ENCODE measurements at places on chromosomes 6 and 20. TPM values are rescaled to one million over a fixed set of nuclear protein-coding genes. Genes with fewer than 3 reads are reported as not detected.

Gene TNFRSF6B
- total RNA-seq: not detected

Gene PEX3
- total RNA-seq: 20.8 TPM

Gene RAD21L1
- total RNA-seq: 0.78 TPM

Gene ATP9A
- 1.0 TPM for total RNA-seq

Gene MCHR2
- not detected for total RNA-seq

Gene SNRNP48
- total RNA-seq: 24.0 TPM

Gene CAGE1
- total RNA-seq: 0.17 TPM

Gene ZBTB22
- 28.7 TPM for total RNA-seq

GRCh38 chr20:63697868-63698545 is 1.6 kb downstream of the TNFRSF6B start:
- no peak for DNase-seq

DNA sequence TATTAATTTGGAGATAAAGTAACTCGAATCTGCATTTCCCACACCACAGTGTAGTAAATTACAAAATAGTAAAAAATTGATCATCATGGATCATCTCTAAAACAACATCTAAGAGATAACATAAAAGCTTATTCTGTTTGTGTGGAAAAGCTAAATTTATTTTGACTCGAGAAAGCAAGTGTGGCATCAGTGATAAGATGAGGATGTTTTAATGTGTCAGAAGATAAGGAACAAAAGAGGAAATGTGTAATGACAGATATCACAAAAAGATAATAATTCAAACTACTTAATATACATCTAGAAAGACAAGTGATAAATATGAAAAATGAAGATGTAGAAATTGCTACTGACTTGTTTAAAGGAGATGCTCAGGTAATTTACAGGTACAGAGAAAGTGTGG is 74.1 kb downstream of the DNAH8 start:
- no peak for DNase-seq

DNA sequence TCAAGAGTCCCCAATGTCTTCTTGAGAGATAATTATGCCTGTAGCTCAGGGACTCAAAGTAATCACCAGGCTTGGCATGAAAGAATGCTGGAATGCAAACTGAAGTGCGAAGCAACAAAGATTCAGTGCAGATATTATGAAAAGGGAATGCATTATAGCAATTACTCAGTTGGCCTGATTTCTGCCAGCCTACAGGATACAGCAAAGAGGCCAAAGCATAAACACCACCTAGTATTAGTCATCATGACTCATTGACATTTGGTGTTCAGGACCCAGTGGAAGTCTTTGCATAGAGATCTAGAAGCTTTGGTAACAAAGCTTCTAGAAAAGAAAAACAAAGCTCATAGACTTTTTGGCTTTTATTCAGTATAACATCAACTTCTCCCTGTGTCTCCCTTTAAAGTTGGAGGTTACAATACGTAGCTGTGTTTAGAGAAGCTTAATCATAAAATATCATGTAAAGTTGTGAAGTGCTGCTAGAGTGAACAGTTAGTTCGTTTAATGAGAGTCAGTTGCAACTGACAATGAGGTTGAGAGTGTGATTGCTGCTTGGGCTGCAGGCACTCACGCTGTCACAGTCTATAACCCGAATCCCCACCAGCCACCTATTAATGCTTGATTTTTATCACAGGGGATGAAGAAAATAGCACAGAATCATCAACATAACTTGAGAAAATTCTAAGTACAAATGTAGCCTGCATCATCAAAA is 932.7 kb downstream of the TFAP2A start:
- no peak for DNase-seq

DNA sequence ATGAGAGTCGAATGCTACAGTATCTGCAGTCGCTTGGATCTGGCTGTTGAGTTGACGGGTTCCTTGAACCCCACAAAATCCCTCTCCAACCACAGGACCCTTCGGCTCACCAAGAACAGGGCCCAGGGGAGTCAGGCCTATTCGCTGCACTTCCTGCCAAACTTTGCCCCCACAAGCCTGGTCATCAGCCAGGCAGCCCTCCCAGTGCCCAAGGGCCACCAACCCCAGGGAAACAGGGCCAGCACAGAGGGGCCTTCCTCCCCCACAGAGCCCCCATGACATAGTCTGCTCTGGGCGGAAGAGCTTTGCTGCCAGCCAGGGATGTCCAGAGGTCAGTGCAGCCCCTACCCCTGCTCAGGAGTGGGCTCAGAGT is 34.5 kb upstream of the MRGBP start:
- no peak for DNase-seq

DNA sequence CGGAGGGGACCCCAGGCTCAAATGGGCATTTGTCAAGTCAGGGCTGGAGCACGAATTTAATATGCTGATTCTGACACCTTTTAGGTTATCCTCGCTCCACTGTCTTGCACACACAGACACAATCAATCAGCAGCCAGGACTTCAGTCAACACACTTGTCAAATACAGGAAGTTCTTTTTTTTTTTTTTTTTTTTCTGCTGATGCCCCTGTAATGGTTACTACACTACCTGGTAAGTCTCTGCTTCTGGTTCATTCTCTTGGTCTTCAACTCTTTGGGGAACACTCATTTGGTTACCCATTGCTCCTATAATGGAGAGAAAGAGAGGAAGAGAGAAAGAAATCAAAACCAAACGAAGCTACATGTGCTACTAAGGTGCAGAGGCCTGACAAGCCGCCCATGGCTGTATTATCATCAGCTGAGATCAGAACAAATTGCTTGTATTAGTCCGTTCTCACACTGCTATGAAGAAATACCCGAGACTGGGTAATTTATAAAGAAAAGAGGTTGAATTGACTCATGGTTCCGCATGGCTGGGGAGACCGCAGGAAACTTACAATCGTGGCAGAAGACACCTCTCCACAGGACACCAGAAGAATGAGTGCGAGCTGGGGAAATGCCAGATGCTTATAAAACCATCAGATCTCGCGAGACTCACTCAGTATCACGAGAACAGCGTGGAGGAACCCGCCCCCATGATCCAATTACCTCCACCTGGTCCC is 11.8 kb downstream of the BCAS1 start:
- DNase-seq: no peak

DNA sequence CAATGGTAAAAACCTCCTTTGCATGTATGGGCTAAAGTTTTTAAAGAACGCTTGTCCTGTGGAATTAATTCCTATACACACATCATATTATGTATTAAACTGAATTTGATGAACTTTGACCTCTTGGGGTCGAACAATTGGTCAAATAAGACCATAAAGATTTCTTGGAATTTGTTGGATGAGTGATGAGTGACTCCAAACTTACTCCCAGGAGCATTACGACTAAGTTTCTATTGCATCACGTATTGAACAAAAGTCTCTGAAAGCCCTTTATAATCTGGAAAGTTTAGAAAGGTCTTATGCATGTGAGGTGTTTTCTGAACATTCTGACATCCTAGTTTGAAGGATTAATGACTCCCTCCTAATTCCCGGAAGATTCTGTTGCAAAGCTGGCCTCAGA is 126.9 kb upstream of the BMP5 start:
- no peak for DNase-seq

GRCh38 chr6:104540743-104541142 is 319.0 kb downstream of the HACE1 start:
- no peak for DNase-seq

DNA sequence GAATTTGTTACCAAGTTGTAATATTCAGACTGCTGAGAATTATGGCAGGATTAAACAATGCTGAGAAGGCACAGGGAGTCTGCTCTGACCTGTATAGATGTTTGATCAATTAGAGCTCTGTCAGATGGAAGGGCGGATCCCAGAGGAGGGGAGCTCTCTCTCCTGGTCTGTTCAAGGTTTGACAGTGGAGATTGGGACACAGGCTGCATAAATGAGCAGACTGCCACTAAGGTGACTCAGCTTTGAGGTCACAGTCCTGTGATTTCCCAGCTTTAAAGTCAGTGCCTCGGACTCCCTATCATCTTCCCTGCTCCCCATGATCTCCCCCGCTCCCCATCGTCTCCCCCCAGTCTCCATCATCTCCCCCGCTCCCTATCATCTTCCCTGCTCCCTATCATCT is 59.2 kb upstream of the SLC22A23 start:
- no peak for DNase-seq

- peak; percentile 82 for DNase-seq
Measured at GRCh38 chr20:36975099-36975818, 23.8 kb upstream of the SAMHD1 start.

- DNase-seq: peak; percentile 94
Measured at GRCh38 chr6:26026833-26027490, 60.3 kb upstream of the HFE start.

- no peak for DNase-seq
Measured at GRCh38 chr20:62933966-62934365, 4.0 kb upstream of the GID8 start.

GRCh38 chr6:118101220-118101619 is 194.2 kb downstream of the SLC35F1 start:
- DNase-seq: no peak

DNA sequence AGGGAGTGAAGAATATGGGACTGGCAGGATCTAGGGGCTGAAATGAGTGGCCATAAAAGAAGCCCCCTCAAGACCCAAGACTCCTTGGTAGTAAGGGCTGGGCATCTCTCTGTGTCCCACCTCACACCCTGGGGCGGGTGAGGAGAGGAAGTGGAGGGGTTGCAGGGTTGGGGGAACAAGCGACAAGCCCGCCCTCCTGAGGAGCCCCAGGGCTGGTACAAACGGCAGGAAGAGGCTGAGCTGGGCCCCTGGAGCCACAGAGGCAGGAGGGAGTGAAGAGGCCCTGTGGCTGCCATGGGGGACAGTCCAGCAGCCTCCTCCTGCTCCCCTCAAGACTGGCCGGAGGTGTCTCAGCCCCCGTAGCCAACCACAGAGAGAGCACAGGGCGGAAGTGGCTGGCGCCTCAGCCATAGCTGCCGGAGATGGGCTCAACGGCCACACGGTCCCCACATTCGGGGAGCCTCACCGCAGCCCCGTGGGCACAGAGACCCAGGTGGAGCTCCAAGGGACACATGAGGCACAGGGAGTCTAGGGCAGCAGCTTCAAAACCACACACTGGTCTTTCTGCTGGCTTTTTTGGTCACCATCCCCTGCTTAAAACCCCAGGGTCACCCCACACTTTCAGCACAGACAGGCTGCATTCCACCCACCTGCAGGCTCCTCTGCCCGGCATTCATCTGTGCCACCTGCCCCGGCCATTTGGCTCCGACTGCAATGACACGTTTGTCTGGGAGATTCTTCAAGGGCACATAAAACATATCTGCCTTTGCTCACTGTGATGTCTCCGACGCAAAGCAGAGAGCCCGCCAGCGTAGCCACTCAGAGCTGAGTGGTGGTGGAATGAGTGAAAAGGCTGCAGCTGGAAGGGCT is 524 bp downstream of the C20orf203 start:
- no peak for DNase-seq

GRCh38 chr20:19453410-19453809 is 241.0 kb downstream of the SLC24A3 start:
- DNase-seq: no peak

DNA sequence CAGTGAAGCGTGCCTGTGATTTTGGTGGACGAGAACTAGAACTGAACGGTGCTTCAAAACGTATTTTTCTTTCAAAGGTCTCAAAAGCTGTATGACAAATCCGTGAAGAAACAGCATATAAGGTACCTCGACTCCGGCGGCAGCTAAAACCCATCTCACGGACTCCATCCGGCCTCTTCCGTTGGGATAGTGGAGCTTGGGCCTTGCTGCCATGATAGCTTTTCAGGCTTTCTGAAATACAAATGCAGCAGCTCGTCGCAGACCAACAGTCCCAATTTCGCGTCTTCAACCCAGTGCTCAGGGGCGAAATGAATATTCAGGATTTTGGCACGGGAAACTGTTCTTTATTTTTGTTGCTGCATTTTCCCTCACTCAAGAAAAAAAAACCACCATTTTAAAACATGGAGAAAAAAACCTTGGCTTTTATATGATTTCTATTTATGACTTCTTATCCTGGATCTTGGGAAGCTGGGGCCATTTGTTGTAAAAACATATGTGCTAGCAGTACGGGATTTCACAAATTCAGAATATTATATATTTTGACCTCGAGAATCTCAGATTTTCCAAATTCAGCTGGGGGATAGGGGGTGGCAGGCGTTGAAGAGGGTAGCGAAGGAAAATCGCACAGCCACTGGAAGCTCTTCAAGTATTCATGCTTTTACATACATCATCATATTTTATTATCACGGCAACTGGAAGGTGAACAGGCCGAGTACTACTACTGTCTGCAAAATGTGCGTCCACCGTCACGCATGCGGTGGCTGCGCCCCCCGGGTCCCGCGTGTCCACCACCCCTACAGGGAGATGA is 849 bp downstream of the GSTA4 start:
- DNase-seq: peak; percentile 10

DNA sequence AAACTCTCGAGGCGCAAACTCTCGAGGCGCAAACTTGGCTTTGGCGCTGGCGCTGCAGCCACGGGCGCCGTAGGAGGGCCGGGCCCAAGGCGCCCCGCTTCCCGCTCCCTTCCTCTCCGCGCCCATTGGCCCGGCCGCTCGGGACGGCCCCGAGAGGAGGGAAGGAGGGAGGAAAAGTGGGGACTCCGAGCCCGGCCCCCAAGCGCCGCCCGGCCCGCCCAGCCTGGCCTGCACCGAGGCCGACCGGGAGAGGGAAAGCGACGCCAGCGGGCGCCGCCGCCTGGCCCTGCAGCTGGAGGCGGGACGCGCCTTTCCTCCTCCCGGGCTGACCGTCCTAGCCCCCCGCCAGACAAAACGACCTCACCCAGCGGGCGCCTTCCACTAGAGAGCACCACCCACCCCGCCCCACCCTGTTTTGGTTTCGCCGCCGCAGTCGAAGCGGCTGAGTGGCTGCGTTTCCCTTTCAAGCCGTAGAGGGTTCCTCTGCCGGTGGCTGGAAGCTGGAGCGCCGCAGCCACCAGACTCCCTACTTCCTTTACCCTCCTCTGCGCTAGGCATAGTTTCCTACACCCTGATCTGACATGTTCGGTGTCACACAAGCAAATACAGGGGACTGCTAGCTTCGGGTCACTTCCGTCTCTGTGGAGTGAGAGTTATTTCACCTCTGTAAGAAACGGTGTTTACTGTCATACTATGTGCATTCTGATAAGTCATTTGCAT is at the start of gene MBOAT1:
Gene MBOAT1 (minus strand): TSS at position 78 of the 720 bp plus-strand sequence. CDS start 235 bp downstream, outside the sequence.
- DNase-seq: peak; percentile 76

DNA sequence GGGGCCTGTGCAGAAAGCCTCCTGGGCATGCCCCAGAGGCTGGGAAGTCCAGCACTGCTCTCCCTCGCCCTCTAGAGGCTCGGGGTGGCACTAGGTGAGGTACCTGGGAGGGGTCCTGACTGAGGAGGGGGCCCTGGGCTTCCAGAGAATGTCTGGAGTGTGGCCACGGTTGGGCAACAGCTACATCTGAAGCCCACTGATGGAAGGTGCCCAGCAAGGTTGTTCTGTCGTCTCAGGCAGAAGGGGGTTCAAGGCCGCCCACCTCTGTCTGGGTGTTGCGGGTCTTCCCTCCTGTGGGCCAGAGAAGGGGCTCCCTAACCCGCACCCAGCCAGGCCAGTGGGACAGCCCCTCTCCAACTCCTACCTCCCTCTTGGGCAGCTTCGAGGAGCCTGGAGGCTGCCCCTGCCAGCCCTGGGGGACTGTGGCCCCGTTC is 11.4 kb upstream of the VEGFA start:
- DNase-seq: no peak

GRCh38 chr20:42370075-42370474 is 751.9 kb upstream of the CHD6 start:
- no peak for DNase-seq
